ENCODE measurements at places on chromosomes 13 and 19. TPM values are rescaled to one million over a fixed set of nuclear protein-coding genes. Genes with fewer than 3 reads are reported as not detected.
A peak's percentile ranks its signal among the peaks of the same experiment; 100 is the strongest.

CDC42EP5 gene
- total RNA-seq = 16.3 TPM

NALCN gene
- 0.51 TPM for total RNA-seq

CYSLTR2 gene
- 0.06 TPM for total RNA-seq

DNA sequence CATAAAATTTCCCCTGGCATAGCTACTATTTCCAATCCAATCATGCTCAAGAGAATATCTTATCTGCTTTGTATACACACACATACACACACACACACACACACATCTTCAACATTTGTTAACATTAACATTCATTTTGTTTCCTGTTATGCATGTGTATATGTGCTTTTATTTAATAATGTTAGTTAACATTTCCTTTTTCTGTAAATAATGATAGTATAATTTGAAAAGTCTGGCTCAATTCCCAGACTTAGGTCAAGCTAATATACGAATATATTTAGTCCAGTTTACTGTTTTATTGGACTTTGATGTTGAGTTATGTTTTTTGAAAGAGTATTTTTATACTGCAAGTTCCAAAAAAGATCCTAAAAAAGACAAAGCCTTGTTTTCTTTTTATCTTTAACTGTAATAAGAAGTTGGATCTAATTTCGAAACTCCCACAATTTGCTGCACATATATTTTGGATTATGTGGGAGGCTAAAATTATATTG, 1072.4 kb downstream of the EFNB2 start:
- H3K27me3 ChIP-seq = no peaks in the 10 kb centered on the region
- no peak for DNase-seq

GRCh38 chr13:97878431-97879375, 74.8 kb upstream of the IPO5 start:
- no peak overlapping the region for H3K4me3 ChIP-seq
- no peaks in the 10 kb centered on the region for H3K27me3 ChIP-seq
- no peak for DNase-seq
- H3K36me3 ChIP-seq = no peaks in the 10 kb centered on the region

- no peaks in the 10 kb centered on the region for H3K36me3 ChIP-seq
- peak; percentile 30 for DNase-seq
- H3K4me1 ChIP-seq = no peaks in the 10 kb centered on the region
- H3K27ac ChIP-seq = no peak overlapping the region
- no peak overlapping the region for H3K4me3 ChIP-seq
- H3K27me3 ChIP-seq = no peaks in the 10 kb centered on the region
Measured at GRCh38 chr19:756821-757688, 6.1 kb downstream of the MISP start.

GRCh38 chr19:18590273-18591272, 2.0 kb downstream of the REX1BD start:
- H3K27ac ChIP-seq = no peak overlapping the region
- peaks cover 8% of the 10 kb centered on the region for H3K4me1 ChIP-seq
- no peak for DNase-seq
- no peaks in the 10 kb centered on the region for H3K36me3 ChIP-seq

DNA sequence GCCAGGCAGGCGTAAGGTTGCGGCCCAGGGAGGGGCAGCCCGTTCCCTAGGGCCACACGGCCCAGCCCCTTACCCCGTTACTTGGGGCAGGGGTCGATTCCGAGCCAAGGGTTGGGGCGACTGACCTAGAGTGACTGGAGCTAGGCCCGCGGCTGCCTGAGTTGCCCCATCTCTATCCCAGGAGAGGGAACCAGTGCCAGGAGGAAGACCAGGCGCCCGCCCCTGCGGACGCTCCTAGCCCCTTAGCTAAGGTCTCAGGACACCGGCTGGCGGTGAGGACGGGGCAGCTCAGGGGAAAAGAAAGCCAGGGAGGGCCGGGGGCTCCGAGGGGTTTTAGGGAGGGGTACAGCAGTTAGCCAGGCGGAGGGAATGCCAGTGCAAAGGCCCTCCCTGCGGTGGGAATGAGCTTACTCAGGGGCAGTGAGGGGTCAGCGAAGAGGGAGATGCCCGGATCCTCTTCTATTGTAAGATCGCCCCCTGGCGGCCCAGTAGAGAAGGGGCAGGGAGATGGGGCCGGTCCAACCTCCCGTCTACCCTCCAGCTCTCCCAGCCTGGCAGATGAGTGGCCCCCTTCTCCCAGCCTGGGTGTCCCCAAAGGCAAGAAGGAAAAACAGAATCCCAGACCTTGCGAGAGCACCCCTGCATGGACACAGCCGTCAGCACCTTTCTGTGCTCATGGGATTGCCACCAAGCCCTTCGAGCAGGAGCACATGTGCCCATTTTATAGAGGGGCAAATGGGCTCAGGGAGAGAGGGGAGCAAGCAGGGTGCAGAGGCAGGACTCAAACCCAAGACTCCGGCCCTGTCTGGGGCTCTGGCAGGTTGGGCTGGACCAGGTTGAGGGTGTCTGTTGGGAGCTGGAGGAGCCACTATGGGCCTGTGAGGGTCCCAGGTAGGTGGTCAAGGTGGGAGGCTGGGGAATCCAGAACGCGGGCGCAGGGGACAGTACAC, 16.3 kb downstream of the CILP2 start:
- H3K27me3 ChIP-seq = no peaks in the 10 kb centered on the region
- H3K4me1 ChIP-seq = no peaks in the 10 kb centered on the region
- H3K36me3 ChIP-seq = no peaks in the 10 kb centered on the region
- no peak for DNase-seq
- H3K27ac ChIP-seq = no peak overlapping the region

DNA sequence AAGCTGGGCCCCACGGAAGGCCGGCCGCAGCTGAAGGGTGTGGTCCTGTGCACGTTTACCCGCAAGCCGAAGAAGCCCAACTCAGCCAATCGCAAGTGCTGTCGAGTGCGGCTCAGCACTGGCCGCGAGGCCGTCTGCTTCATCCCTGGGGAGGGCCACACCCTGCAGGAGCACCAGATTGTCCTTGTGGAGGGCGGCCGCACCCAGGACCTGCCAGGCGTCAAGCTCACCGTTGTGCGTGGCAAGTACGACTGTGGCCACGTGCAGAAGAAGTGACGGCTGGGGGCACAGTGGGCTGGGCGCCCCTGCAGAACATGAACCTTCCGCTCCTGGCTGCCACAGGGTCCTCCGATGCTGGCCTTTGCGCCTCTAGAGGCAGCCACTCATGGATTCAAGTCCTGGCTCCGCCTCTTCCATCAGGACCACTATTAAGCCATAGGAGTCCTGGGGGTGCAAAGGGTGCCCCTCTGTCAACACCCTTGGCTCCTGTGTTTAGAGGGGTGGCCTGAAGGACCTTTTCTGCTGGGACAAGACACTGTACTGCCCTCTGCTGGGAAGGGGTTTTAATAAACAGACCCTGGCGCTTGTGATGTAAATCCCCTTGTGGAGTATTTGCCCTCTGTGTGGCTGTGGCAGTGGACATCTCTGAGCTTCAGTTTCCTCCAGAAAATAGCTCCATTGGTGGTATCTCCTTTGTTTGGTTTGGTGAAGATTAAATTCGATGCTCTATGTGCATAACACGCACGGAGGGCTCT, 1.9 kb downstream of the MRPS12 start:
- H3K4me1 ChIP-seq = peaks cover 4% of the 10 kb centered on the region
- no peaks in the 10 kb centered on the region for H3K27me3 ChIP-seq
- H3K4me3 ChIP-seq = no peak overlapping the region
- DNase-seq = no peak
- H3K27ac ChIP-seq = no peak overlapping the region

DNA sequence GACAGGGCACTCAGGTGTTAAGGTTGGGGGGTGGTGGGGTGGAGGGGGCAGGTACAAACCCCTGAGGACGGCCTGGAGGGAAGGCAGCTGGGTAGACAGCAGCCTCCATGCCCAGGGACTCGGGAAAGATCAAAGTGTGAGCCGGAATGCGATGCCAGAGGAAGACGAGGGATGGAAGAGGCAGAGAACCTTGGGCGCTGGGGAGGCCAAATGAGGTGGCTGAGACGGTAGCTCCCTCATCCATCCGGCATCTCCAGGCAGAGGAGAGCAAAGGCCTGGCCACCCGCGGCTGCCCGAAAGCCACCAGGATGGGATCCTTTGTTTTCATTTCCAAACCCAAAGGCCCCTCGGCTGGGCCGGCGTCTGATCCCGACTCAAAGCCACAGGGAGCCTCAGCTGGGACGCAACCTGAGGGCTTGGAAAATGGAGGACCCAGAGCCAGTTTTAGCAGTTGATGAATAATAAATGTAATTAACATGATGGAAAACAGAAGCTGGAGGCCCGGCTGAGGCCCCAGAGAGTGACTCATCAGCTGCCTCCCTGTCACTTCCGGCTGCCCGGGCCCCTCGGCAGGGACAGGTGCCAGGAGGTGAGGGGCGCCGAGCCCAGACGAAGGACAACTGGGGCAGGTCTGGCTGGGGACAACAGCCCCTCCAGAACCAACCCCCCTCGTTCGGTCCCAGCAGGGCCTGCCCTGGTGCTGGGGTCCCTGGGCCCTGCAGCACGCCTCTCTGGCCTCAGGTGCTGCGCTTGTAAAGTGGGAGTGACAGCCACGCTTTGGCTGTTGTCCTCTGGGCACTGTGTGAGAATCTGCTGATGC, 61.6 kb downstream of the CEBPG start:
- no peak overlapping the region for H3K4me3 ChIP-seq
- no peaks in the 10 kb centered on the region for H3K36me3 ChIP-seq
- no peak overlapping the region for H3K27ac ChIP-seq

DNA sequence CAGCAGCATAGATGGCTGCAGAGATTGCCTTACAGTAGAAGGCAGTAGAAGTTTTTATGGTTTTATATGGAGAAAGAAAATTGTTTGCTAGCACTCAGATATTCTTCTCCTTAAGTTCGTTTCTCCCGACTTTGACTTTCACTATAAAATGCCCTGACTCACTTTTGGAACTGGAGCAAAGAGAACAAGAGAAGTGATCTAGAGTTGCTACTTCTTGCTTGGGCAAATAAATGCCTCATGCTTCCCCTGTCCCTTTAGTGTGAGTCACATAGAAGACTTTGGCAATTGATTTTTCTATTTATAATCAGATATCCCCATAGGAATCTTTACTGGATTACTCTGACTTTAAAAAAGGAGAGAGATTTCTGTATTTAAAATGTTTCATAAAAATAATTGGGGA, 46.9 kb downstream of the ITGBL1 start:
- no peak overlapping the region for H3K27ac ChIP-seq
- no peaks in the 10 kb centered on the region for H3K27me3 ChIP-seq
- no peak overlapping the region for H3K4me3 ChIP-seq
- no peaks in the 10 kb centered on the region for H3K36me3 ChIP-seq
- H3K4me1 ChIP-seq = no peaks in the 10 kb centered on the region

DNA sequence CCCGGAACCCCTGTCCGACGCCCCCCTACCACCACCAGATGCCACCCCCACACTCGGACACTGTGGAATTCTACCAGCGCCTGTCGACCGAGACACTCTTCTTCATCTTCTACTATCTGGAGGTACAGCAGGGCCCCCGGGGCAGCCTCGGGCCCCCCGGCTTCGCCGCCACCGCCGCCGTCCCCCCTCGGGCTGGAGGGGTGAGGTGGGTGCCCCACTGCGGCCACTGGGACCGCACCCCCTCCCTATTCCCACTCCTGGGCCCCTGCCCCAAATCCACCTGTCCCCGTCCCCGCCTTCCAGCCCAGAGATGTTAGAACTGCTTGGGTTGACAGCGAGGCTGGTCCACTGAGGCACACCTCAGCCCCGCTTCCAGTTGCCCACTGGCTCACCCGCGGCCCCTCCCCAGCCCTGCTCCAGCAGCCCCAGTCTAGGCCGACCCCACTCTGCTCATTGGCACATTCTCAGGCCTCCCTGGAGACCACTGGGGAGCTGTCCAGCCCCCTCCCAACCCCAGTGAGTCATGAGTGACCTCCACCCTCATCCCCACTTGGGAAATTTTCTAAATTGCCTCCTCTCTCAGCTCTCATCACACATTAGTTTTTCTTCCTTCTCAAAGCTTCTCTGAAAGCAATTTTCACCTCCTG, 6.5 kb downstream of the LENG1 start:
- H3K4me3 ChIP-seq = no peak overlapping the region
- H3K27me3 ChIP-seq = no peaks in the 10 kb centered on the region
- DNase-seq = no peak
- H3K27ac ChIP-seq = no peak overlapping the region
- peaks cover 46% of the 10 kb centered on the region for H3K36me3 ChIP-seq

DNA sequence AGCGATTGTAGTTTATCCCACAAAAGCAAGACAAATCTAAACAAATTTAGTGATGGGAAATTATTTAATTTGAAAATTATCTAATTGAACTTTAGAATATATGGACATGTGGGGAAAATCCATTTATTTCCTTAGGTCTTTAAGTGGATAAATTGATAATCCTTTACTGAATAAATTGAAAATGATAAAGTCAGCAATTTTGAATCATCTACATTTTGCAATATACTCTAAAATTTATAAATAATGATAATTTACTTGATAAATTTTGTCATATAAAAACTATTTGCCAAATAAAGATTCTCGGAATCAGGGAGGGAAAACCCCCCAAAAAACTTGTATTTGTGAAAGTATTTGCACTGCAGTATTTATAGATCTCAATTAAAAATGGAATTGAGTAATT, 875.3 kb upstream of the SLITRK5 start:
- no peak overlapping the region for H3K4me3 ChIP-seq
- H3K36me3 ChIP-seq = no peaks in the 10 kb centered on the region
- no peaks in the 10 kb centered on the region for H3K27me3 ChIP-seq
- no peaks in the 10 kb centered on the region for H3K4me1 ChIP-seq

GRCh38 chr13:80884056-80884785, 543.3 kb upstream of the SPRY2 start:
- H3K4me1 ChIP-seq = no peaks in the 10 kb centered on the region
- no peak overlapping the region for H3K4me3 ChIP-seq
- DNase-seq = no peak
- H3K36me3 ChIP-seq = no peaks in the 10 kb centered on the region
- H3K27ac ChIP-seq = no peak overlapping the region

DNA sequence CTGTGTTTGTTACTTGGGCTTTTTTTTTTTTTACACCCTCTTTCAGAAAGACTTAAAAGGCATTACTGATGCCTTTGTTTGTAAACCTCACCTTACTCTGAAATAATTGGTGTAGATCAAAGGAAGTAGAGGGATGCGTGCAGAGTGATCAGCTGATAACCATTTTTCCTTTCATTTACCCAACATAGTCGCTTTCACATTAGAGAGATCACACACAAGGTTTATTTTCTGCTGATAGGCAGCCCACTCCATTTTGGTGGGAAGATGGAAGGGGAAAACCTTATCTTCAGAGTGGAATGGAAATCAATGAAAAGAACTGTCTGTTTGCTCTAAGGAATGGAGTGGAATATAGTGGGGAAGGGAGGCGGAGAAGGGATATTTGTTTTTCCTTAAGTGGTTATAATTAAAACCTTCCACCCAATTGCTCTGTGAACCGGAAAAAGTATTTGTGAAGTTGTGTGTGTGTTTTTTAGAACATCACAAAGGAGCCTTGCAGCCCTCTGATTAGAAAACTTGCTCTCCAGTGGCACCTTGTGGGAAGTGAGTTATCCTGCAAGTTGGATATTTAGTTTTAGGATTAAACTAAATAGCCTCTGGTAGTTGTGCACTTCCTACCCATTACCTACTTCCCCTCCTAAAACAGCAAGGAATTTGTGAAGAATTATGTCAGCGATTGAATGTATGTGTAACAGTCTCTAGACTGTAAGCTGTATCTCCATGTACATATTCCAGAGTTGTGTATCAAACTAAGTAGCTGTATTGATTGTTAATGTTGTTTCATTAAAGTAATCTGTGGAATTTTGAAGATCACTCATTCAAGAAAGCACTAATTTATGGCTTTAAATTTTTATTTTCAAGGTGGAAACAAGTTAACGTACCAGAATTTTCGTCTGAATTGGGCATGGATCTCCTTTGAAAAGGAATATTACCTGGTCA, 76.8 kb downstream of the FREM2 start:
- no peaks in the 10 kb centered on the region for H3K27me3 ChIP-seq
- no peak overlapping the region for H3K4me3 ChIP-seq
- no peaks in the 10 kb centered on the region for H3K36me3 ChIP-seq
- H3K27ac ChIP-seq = peak overlapping the region; percentile 32
- peaks cover 11% of the 10 kb centered on the region for H3K4me1 ChIP-seq

- no peaks in the 10 kb centered on the region for H3K27me3 ChIP-seq
- no peak for DNase-seq
- no peaks in the 10 kb centered on the region for H3K4me1 ChIP-seq
- H3K36me3 ChIP-seq = no peaks in the 10 kb centered on the region
- H3K4me3 ChIP-seq = no peak overlapping the region
Measured at GRCh38 chr13:61029064-61029463, 386.6 kb downstream of the PCDH20 start.
